ENCODE measurements at places on chromosomes 1 and 21.

DNA sequence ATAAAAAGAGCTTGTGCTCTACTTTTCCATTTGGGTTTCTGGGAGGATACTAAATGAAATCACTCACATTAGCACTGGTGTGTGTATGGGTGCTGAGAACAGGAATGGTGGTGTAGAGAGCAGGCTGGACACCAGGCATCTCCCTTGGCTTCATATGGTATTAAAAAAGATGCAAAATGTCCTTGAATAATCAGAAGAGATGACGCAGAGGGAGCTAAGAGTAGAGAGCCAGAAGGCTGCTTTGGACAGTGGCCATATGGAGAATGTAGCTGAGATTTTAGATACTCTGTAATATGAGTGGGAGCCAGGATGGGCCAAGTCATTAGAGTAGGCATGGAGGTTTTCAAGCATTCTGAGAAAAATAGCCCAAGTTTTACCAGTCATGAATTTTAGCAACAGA is 112.3 kb upstream of the ZRANB2 start:
- DNase-seq = no peak

DNA sequence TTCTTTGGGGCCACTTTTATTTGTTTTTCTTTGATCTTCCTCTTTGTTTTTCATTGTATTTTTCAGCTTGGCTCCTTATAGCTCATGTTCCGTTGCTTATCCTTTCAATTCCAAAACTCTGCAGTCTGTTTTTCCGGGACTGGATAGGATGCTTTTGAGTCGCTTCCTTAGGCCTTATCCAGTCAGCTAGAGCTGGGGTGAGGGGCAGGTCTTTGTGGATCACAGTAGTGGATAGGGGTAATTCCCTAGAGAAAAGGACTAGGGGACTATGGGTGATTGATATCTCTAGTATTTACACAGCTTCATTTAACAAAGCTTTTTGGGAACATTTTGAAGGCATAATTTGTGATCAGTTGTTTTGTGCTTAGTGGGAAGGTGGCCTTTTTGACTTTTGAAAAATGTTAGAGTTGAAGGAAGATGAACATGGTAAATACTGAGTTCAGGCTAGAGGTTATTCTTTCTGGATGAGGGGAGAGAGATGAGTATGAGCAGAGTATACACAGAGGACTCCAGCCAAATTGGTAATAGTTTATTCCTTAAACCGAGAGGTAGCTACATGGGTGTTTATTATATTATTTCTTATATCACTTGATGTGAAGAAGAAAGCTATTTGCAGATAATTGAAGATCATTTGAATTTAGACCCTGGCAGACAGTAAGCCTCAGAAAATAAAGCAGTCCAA is 22.5 kb downstream of the CEP350 start:
- DNase-seq = no peak

GRCh38 chr1:17654519-17654918 is 100.6 kb upstream of the ACTL8 start:
- no peak for DNase-seq

- DNase-seq = no peak
Measured at GRCh38 chr1:70945251-70945650, 102.4 kb downstream of the PTGER3 start.

GRCh38 chr1:23980728-23981070 is 572 bp upstream of the SRSF10 start:
- peak; percentile 69 for DNase-seq

GRCh38 chr1:25118546-25118945 is 113.8 kb downstream of the SYF2 start:
- DNase-seq = no peak

DNA sequence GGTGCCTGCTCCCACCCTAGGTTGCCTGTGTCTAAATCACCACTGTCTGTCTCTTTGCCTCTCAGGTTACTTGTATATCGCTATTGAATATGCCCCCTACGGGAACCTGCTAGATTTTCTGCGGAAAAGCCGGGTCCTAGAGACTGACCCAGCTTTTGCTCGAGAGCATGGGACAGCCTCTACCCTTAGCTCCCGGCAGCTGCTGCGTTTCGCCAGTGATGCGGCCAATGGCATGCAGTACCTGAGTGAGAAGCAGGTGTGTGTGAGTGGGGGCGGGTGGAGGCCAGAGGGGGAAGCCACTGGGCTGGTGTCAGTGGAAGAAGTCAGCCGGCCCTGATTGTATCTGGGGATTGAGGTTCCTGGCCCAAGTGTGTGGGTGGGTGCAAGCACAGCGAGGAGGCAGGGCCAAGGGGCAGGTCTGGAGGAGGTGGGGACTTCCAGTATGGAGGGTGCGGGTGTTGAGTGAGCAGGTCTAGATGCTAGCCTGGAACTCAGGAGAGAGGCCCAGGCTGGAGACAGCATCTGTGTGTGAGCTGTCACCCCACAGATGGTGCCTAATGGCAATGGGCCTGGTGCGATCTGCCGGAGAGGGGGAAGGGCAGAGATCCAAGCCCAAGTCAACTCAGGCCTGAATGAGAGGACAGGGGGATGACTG is 17.2 kb downstream of the TIE1 start:
- DNase-seq = no peak
